ENCODE measurements at places on chromosomes 13 and 19.

DNA sequence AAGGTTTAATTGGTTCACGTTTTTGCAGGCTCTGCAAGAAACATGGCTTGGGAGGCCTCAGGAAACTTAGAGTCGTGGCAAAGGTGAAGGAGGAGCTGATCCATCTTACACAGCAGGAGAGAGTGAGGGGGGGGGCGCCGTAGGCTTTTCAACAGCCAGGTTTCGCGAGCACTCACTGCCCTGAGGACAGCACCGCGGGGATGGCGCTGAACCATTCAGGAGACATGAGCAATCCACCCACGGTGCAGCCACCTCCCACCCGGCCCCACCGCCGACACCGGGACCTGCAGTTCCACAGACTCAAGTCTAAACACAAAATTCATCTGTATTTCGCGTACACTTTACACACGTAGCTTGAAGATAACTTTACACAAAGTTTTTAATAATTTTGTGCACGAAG lies 73.6 kb downstream of the KDM4B start:
- no peak for DNase-seq

DNA sequence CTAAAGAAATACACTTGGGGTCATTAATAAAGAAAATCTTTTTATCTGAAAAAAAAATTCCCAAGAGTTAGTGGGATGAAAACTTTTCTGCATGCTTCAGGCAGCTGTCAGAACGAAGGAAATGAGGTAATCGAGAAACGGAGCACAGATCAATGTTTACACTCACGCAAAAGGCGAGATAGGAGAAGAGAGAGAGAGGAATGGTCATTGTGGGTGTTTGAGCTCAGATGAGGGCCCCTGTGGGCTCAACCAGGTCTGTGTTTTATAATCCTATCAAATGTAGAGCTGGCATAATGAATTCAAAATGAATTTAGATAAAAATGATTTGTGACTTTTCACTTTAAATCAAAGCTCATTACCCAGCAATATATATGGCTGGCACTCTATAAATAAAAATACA lies 6.3 kb upstream of the RXFP2 start:
- no peak for DNase-seq

DNA sequence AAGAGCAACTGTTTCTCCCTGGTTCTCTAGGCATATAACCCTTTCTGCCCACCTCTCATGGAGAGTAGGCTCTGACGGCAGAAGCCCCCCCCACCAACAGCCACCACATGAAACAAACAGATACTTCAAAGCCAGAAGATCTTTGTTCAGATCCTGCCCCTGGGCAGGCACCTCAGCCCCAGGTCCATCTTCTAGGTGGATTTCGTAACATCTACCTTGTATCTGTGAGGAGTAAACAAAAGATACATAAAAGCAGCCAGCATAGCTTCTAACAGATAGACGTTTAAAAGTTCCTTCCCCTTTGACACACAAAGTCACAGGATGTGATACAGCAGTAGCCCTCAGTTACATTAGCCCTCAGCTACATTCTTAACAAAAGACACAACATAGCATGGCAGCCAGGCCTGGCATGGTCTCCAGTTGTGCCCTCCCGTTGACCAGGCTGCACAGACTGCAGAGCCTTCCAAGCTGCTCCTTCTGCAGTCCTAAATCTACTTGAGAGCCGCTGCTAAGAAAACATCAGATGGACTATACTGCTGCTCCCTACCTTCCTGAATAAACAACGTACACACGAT lies 35.4 kb downstream of the BRD4 start:
- no peak for DNase-seq

GRCh38 chr19:11737964-11738745 lies 591 bp downstream of the ZNF823 start:
- DNase-seq: peak; percentile 4

DNA sequence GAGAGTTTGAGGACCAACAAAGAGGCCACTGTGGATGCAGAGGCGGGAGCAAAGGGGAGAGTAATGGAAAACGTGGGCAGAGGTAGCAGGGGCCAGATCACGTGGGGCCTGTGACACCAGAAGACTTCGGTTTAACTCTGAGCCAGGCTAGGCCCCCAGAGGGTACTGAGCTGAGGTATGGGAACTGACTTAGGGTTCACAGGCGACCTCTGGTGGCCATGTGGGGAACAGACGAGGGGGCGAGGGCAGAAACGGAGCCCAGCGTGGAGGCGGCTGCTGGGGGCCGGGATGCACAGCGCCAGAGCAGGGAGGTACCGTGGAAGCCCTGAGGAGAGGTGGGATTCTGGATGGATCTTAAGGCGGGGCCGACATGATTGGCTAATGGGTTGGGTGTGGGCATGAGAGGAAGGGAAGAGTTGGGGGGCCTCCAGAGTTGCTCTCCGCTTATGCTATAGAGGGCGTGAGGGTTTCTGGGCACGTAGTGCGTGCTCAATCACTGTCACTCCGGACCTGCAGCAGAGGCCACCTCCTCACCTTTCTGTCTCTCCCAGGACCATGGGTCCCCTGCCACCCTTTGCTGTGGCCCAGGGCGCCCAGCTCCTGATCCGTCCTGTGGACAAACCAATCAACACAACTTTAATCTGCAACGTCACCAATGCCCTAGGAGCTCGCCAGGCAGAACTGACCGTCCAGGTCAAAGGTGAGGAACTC lies 13.7 kb downstream of the PVR start:
- peak; percentile 11 for DNase-seq

DNA sequence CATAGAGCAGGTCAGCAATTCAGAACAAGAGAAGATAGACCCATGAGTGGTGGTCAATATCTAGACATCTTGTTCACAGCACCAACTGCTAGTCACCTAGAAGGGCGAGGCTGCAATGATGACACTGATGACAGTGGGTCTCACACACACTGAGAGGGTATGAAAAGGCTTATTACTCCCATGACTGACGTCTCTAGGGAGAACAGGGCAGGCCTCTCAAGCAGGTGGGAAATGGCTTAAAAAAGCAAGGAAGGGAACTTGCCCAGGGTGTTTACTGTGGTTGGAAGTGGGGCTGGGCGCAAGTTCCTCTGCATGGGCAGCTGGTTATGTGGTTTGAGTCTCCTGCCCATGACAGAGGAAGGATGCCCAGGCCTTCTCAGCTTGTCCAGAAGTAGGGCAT lies 33.8 kb downstream of the ZNF44 start:
- no peak for DNase-seq

All from stimulated activated CD4-positive, alpha-beta T cell treated with anti-CD3 and anti-CD28 coated beads, Interleukin-1b, Interleukin-23, amount 100 ng/mL, for 1 hour (primary cell).